ENCODE measurements at places on chromosomes 2 and 18. TPM values are rescaled to one million over a fixed set of nuclear protein-coding genes. Genes with fewer than 3 reads are reported as not detected.

The CD8A gene
- 7.4 TPM for total RNA-seq

GRCh38 chr2:137521653-137522619, 442.3 kb upstream of the HNMT start:
- no peak for DNase-seq

- no peak for DNase-seq
Observed at GRCh38 chr18:26383454-26384270, 157.4 kb downstream of the TAF4B start.

DNA sequence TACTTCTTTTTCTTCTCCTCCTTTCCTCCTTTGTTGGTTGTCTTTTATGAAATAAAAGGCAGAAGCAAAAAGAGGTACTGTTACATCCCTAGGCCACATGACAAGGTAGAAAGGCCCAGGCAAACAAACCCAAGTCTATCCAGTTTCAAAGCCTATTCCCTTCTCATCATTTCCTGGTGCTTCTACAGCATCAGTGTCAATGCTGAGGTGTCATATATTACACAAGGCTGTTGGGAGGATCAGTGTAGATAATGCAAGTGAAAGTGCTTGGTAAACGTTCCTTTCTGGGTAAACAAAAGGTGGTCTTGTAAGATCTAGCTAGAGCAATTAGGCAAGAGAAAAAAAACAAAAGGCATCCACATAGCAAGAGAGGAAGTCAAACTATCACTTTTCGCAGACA, 64.9 kb downstream of the EVA1A start:
- no peak for DNase-seq

All from upper lobe of right lung (tissue), 1 donor.